ENCODE measurements at places on chromosomes 1 and 21.

DNA sequence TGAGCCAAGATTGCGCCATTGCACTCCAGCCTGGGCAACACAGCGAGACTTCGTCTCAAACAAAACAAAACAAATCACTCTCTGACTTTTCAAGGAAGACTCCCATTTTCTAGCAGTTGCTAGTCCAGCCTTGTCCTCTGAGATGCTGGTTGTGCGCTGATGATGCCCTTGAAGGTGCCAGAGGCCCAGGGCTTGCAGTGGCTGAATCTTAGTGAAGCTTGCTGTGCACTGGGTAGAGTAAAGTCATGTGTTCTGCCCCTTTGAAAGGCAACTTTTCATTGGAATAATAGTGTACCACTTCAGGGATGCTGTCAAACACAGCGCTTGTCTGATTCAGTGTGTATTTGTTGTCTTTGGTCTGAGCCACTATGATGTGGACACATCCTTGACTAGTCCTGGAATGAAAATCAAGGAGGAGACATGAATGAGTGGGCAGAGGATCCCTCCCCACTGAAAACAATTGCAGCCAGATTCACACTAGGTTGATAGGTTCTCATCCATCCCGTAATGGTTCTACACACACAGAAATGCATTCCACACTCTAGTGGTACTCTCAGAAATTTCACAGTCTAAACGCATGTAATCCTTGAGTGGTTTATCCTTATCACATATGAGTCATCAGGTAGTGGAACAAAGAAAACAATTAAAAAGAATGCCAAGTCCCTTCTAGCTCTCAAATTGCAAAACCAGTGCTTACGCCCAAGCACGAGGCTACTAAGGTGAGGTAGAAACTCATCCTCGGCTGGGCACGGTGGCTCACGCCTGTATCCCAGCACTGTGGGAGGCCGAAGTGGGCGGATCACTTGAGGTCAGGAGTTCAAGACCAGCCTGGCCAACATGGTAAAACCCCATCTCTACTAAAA, 17.8 kb upstream of the TDRD10 start:
- no peak for DNase-seq

GRCh38 chr1:154958036-154958435, 2.1 kb upstream of the PBXIP1 start:
- DNase-seq = no peak

DNA sequence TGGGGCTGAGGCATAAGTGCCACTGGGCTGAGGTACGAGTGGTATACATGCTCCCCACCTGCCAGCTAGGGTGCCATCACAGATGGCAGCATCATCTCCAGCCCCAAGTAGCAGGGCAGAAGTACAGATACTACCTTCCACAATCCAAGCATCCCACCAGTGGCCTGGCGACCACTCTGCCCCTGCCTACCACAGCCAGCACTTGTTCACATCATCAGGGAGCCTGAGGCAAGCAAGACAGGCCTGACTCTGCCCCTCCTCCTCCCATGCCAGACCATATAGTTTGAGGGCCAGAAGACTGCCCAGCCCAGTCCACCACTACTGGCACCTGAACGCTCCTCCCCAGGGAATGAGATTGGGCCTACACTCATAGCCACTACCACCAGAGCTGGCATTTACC, 84.6 kb downstream of the SPATA6 start:
- no peak for DNase-seq

DNA sequence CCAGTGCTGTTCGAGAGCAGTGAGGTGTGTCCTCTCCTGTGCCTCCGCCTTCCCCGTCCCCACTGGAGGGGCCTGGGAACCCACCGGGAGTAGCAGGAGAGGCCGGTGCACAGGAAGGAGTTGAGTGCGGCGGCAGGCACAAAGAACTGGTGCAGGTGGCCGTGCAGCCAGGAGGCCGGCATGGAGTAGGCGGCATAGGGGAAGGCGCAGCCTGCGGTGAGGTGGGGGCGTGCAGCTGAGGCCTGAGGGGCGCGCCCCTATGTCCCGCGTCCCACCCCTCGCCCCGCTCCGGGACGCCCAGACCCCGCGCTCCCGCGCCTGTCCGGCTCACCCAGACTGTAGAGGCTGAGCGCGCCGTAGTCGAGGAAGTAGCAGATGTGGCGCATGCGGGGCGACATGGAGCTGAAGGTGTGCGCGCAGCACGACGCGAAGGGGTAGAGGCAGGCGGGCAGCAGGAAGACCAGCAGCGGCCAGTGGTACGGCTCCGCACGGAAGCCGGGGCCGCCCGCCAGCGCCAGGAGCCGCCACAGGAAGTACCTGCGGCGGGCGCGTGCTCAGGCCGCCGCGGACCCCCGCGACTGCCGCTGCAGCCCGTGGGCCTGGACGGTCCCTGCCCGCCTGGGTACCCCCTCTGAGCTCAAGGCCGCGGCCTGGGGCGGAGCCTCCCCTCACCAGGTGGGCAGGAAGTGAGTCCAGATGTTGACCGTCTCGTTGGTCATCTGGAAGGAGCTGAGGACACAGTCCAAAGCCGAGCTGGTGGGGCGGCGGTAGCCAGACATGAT, 2.2 kb downstream of the PAQR6 start:
- DNase-seq = no peak

GRCh38 chr1:63833363-63834119, 59.7 kb downstream of the ROR1 start:
- DNase-seq = no peak

GRCh38 chr1:81802707-81803430, 2.1 kb downstream of the ADGRL2 start:
- DNase-seq = no peak

- no peak for DNase-seq
Observed at GRCh38 chr1:203465948-203466347, 9.7 kb upstream of the PRELP start.

- no peak for DNase-seq
Observed at GRCh38 chr1:153946622-153947241, at the start of gene DENND4B. Gene DENND4B (minus strand): TSS chr1:153946718. CDS start chr1:153944374, 2,344 bp downstream.

DNA sequence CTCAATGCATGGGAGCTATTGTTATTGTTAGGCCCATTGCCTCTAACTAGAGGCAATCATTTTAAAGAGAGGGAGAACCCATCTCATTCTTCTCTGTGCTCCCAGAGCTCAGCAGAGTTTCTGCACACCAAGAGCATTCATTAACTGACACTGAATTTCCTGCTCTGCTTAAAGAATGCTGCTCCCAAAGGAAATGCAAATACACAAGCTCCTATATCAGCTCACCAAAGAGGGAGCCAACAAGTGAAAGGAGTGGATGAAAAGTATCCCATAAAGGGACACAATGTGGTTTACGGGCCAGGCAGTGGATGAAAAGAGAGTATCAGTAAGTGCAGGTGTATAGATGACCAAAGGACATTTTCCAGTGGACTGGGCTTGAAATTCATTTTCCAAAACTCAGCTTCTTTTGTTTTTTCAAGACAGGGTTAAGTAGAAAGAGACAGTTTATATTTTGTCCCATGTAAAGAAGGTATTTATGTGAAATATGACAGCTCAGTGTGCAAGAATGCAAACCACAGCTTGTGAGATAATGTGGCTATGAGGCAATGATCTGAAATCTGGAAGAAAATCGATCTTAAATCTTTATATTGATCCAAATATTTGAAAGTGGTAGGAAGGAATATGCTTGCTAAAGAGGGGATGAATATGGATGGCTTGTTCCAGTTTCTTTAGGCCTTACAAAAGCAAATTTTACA, 207.7 kb upstream of the CAMK1G start:
- peak; percentile 64 for DNase-seq

DNA sequence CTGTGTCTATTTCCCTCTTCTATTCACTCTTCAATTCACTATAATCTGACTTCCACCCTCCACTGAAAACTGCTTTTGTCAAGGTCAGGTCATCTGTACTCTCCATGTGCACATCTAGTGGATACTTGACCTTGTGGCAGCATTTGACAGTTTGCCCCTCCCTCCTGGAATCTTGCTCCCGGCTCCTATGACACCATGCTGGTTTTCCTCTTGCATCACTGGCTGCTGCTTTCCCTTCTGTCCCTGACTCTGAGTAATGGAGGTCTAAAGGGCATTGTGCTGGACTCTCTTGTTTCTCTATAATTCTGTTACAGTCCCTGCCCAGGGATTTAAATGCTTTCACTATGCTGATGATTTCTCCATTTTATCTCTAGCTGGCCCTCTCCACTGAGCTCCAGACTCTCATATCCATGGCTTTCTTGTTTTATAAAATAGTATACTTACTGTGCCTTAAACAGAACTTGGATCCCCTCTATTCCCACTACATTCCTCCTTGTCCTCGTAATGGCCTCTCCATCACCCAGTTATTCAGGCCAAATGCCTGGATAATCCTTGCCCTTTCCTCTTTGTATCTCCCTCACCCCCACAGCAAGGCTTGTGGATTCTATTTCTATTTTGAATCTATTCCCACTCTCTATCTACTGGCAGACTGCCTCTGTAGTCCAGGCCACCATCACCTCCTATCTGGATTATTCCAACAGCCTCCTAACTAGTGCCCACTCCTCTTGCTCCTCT, 36.8 kb upstream of the PODN start:
- no peak for DNase-seq

GRCh38 chr21:42350927-42351426, at the start of gene TFF2:
Gene TFF2 (minus strand): TSS chr21:42350994. CDS start chr21:42350957, 37 bp downstream.
- DNase-seq = no peak

DNA sequence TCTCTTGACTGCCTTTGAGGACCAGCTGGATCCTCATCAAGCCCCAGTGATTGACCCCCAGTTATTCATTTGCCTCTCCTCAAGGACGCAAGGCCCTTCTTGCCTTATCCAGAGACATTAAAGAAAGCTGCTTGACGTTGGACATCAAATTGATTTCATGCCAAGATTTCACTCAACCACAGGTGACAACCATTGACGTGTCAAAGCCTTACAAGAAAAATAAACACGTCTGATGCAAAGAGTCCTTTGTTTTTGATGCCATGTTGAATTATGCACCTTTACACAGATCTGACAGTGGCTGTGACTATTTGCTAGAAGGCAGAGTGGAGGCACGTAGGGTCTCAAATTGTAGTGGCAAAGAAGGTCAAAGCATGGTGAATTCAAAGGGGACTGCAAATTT, 666.2 kb upstream of the CAMK1G start:
- DNase-seq = no peak

DNA sequence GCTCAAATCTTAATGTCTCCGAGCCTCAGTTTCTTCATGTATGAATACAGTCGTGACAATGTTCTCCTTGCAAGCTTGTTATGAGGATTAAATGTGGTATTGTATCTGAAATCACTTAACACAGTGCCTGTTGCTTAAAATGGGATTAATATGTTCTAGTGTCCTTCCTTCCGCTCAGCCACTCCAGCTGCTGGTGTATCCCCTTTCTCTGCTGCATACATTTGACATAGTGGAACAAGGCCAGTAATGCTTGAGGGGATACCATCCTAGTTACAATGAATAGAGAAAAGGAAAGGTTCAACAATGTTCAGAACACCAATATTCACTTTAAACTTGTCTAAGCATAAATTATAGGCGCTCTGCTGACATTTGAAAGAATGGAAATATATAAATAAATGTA, 64.0 kb downstream of the PROX1 start:
- no peak for DNase-seq

- no peak for DNase-seq
Observed at GRCh38 chr1:206679738-206680211, 4.9 kb upstream of the MAPKAPK2 start.

DNA sequence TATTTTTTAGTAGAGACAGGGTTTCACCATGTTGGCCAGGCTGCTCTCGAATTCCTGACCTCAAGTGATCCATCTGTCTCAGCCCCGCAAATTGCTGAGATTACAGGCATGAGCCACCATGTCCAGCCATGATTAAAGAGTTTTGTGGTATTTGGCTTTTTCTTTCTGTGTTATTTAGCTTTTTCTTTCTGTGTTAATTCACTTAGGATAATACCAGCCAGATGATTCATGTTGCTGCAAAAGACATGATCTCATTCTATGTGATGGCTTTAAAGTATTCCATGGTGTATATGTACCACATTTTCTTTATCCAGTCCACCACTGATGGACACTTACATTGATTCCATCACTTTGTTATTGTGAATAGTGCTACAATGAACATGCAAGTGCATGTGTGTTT, 1135.2 kb downstream of the AMY1C start:
- no peak for DNase-seq

GRCh38 chr1:84095308-84095707, 48.8 kb upstream of the PRKACB start:
- no peak for DNase-seq

- peak; percentile 63 for DNase-seq
Observed at GRCh38 chr1:171434717-171435346, 50.5 kb upstream of the PRRC2C start.

GRCh38 chr1:225427235-225428067, at the start of gene LBR:
Gene LBR (minus strand): TSS chr1:225428038. CDS start chr1:225424075, 3,963 bp downstream.
- no peak for DNase-seq

- DNase-seq = no peak
Observed at GRCh38 chr21:39984286-39984991, 117.2 kb downstream of the PCP4 start.

- DNase-seq = no peak
Observed at GRCh38 chr1:98965394-98965793, 39.3 kb downstream of the PLPPR5 start.

- no peak for DNase-seq
Observed at GRCh38 chr1:17893891-17894631, 138.9 kb downstream of the ACTL8 start.

GRCh38 chr21:38925478-38925877, 119.7 kb downstream of the ETS2 start:
- DNase-seq = no peak

- no peak for DNase-seq
Observed at GRCh38 chr1:12132078-12132477, 34.7 kb upstream of the TNFRSF1B start.

GRCh38 chr1:203041351-203041932, 15.2 kb downstream of the PPFIA4 start:
- DNase-seq = no peak

DNA sequence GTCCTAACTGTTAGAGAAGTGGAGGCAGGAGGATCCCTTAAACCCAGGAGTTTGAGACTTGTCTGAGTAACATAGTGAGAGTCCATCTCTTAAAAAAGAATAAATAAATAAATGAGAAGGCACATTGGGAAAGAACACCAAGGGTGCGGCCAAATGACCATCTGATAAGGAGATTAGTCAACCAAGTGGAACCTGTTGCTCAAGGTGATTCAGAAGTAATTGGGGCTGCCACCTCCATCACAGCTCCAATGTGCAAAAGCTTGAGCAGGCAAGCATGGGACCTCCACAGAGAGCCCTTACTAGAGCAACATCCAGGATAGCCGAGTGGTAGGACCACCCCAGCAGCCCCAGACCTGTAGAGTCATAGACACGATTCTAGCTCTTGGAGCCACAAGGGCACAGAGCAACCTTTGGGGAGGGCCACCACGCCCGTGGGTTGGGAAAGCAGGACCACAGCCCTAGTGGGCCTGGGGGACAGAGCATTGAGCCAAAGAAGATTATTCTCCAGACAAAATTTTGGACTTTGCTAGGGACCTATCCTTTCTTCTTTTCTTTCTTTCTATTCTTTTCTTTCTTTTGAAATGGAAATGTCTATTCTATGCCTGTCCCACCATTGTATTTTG, 40.9 kb downstream of the KCNK1 start:
- DNase-seq = no peak

All from fibroblast of skin of left biceps (primary cell).